ENCODE measurements at places on chromosomes 5 and 9. TPM values are rescaled to one million over a fixed set of nuclear protein-coding genes. Genes with fewer than 3 reads are reported as not detected.

ASB6 gene
- total RNA-seq, result 14.4 TPM

SEMA5A gene
- total RNA-seq, result 1.2 TPM

DAPK1 gene
- 19.7 TPM for total RNA-seq

CDKN2B-AS1 gene
- not detected for total RNA-seq

SOHLH1 gene
- not detected for total RNA-seq

CYFIP2 gene
- 50.8 TPM for total RNA-seq

PRXL2C gene
- 17.0 TPM for total RNA-seq

SH3TC2 gene
- 6.2 TPM for total RNA-seq

NDUFA8 gene
- total RNA-seq, result 52.5 TPM

CDHR2 gene
- 0.09 TPM for total RNA-seq

SLC4A9 gene
- total RNA-seq, result not detected

SLC34A1 gene
- not detected for total RNA-seq

BAAT gene
- total RNA-seq, result 0.14 TPM

DDX4 gene
- total RNA-seq, result not detected

All from MCF 10A (cell line).